Aorta (tissue), 5 donors: ENCODE measurements at places on chromosomes 13 and 19. TPM values are rescaled to one million over a fixed set of nuclear protein-coding genes. Genes with fewer than 3 reads are reported as not detected.

- no peak for DNase-seq
Measured at GRCh38 chr13:27280009-27280656, 9.5 kb downstream of the RASL11A start.

DNA sequence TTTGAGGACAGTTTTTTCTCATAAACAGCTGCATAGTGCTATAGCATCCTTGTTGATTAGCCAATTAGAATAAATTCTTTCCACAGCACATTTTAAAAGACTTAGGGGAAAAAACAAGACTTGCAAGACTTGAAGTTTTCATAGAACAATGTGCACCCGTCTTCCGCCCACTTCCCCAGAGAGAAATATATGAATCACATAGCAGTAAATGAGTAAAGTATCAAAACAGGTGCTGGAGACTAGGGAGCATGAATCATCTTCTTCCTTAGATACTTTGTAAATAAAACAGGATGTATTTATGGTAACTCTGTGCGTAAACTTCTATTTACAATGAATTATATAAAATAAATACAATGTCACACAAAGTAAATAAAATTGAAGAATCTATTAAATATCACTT, 75.1 kb downstream of the COL4A2 start:
- DNase-seq = no peak

DNA sequence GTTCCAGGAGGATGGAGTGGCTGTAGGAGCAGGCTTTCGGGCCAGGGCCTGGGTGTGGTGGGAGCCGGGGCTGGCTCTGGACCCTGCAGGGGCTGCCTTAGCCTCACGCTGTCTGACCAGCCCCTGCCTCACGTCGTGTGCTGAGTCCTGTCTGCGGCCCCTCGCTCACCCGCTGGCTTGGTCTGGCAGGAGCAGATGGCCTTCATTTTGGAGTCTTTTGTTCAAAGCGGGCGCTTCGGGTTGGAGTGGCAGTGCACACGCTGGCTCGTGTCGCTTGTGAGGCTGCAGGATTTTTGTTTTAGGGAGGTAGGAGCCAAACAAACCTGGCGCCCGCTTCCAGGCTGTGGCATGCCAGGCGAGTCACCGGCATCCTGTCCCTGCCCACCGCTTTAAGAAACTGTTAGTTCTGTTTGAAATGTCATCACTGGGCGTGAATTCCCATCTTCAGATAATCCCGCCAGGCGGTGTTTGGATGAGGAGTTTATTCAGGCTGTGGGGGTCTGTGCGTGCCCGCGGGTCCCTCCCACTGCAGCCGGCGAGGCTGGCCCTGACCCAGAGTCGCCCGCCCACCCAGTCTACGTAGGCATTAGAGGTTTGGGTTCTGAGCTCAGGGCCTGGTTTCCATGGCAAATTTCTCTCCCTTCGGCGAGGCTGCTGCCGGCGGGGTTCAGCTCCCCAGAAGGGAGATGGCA, 89.8 kb downstream of the KDM4B start:
- DNase-seq = no peak

- no peak for DNase-seq
Measured at GRCh38 chr13:38875186-38875875, 115.3 kb downstream of the STOML3 start.

The EDNRB gene
- 0.50 TPM for polyA plus RNA-seq

DNA sequence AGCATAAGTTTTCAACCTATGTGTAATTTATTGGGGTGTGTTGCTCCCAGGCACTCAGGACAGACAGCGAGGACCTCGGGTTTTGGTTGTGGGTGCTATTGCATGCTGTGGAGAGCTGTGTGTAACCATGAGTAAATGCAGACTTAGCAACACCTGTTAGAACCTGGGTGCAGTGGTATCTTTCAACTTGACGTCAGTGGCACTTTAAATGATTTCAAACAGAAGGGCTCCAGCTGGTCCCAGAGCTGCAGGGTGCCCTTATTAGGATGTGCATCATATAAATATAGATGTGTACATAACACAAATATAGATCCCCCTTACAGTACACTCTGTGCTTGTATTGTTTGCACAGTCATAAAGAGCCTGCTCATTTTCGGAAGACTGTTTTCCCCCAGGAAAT, 228.3 kb upstream of the IRS2 start:
- no peak for DNase-seq

The PDX1 gene
- polyA plus RNA-seq = not detected

The CAPS gene
- 9.3 TPM for polyA plus RNA-seq

- peak; percentile 47 for DNase-seq
Measured at GRCh38 chr13:21637296-21637695, 33.3 kb upstream of the MICU2 start.

DNA sequence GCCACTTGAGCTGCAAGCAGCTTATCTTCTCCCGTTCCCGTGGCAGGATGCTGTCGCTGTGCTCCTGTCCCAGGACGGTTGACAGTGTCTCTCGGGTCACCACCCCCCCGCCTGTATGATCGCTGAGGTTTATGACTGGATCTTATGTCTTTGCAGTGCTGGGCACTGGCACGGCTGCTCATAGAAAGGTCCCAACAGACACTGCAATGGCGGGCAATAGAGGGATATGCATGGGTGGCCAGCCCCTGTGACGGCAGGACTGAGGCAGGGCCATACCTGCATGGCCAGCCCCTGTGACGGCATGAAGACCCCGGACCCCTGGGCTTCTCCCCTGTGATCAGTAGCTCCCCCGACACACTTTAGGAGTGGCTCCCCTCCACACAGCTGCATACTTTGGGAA, 307.2 kb downstream of the TEX29 start:
- DNase-seq = no peak

- no peak for DNase-seq
Measured at GRCh38 chr13:84605927-84606326, 723.7 kb upstream of the SLITRK1 start.

DNA sequence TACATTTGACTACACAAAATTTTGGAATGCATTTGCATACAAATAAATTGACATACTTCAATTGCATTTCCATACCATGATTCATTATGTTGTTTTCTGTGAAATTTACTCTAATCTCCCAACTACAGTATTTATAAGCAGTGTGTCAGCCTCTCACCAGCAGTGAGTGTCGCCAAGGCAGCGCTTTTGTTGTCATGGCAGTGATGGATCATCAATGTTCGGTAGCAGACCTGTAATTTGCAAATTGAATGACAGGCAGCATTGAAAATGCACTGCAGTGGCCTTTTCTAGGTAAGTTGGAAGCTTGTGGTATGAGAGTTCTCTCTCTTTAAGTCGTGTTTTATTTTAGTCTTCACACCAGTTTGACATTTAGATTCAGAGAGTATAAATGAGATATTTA, 534.1 kb downstream of the PCDH17 start:
- DNase-seq = no peak

DNA sequence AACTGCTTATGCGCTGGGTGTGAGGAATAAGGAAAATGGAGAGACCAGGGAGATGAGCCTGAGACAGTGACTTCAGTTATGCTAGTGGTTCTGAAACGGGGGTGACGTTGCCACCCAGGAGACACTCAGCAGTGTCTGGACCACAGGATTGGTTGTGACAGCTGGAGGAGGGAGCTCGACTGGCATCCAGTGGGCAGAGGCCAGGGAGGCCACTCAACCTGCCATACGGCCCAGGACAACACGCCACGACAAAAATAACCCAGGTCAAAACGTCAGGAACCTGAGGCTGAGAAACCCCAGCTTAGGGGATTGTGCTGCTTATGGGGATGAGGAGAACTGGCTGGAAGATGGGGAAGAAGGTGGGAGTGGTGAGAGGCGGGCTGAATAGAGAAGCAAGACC, 10.4 kb downstream of the ZSCAN5A start:
- DNase-seq = no peak

GRCh38 chr19:1155352-1156304, 18.4 kb downstream of the SBNO2 start:
- no peak for DNase-seq

DNA sequence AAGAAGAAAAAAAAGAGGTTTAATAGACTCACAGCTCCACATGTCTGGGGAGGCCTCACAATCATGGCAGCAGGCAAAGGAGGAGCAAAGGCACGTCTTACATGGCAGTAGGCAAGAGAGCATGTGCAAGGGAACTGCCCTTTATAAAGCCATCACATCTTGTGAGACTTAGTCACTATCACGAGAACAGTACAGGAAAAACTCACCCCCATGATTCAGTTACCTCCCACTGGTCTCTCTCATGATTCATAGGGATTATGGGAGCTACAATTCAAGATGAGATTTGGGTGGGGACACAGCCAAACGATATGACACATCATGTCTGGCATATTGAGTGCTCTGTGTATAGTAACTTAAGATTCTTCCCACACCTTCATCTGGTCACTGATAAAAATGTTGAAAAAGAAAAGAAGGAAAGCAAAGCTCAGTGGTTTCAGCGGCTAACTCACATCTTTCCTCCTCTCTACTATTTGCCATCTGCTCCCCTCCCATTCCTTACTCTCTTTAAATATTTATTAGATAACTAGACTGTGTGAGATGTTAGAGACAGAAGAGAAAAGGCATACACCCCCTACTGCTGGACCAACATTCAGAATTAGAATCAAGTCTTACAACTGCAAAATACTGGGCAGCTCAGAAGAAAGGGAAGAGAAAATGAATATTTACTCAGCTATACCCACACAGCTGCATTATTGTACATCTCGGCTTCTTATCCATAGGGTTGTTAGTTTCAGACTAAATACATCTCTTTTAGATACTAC, 60.1 kb upstream of the AKAP11 start:
- DNase-seq = no peak

The WTIP gene
- 52.0 TPM for polyA plus RNA-seq

- DNase-seq = peak; percentile 92
Measured at GRCh38 chr19:33819880-33820781, 23.5 kb downstream of the KCTD15 start.

GRCh38 chr13:100667894-100668293, 6.7 kb downstream of the TMTC4 start:
- no peak for DNase-seq

The PLIN5 gene
- 0.38 TPM for polyA plus RNA-seq

DNA sequence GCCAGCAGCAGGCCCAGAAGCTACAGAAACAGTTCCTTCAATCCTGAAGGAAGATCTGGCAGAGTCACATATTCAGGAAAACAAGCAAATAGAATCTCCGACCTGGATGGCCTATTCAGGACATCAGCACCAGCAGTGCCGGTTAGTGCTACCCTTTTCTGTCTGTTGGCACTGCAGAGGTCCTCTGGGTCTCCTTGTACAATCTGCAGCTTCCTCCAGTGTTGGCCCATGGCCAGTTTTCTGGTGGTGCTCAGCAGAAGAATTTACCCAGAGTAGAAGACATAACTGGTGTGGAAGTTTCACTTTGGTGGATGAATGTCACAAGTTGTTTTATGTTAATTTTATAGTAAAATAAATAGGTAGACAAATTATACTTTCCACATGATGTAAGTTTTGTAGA, 498.1 kb downstream of the COG6 start:
- no peak for DNase-seq

DNA sequence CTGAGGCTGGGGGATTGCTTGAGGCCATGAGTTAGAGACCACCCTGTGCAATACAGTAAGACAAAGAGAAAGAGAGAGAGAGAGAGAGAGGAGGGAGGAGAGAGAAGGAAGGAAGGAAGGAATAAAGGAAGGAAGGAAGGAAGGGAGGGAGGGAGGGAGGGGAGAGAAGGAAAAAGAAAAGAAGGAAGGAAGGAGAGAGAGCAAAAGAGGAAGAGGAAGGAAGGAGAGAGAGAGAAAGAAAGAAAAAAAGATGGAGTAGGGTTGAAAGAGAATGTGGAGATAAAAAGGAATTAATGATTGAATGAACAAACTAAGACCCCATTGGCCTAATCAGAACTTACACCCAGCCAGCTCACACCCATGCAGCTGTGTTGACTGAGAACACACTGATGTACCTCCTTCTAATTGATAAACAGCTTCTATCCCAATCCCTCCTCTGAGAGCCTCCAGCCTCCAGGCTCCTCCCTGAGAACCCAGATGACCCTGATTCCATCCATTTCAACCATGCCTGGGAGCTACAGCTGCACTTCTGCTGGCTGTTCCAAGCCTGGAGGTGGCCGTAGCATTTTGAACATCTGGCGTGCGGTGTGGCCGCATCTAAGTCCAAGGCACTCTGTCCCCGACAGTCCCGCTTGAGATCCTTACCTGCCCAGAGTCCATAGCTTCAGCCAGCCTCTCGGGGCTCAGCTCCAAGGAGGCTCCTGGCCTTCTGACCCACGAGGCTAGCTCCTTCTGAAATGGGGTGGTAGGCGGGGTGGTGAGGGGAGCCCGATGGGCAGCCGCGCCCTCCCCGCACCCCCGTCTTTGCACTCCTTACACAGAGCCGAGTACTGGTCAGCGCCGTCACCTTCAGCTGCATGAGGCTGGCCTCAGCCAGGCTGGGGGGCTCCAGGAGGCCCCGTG, 1.1 kb downstream of the PRODH2 start:
- no peak for DNase-seq

The CYP4F3 gene
- not detected for polyA plus RNA-seq
